Left lobe of liver (tissue), 2 donors: ENCODE measurements at places on chromosomes 3 and 15. TPM values are rescaled to one million over a fixed set of nuclear protein-coding genes. Genes with fewer than 3 reads are reported as not detected.

- peak; percentile 62 for DNase-seq
Measured at GRCh38 chr3:59660852-59661625, 611.2 kb upstream of the CFAP20DC start.

GRCh38 chr3:128481438-128481942, 11.5 kb downstream of the GATA2 start:
- no peak for DNase-seq

STRA6 gene
- total RNA-seq: not detected

DNA sequence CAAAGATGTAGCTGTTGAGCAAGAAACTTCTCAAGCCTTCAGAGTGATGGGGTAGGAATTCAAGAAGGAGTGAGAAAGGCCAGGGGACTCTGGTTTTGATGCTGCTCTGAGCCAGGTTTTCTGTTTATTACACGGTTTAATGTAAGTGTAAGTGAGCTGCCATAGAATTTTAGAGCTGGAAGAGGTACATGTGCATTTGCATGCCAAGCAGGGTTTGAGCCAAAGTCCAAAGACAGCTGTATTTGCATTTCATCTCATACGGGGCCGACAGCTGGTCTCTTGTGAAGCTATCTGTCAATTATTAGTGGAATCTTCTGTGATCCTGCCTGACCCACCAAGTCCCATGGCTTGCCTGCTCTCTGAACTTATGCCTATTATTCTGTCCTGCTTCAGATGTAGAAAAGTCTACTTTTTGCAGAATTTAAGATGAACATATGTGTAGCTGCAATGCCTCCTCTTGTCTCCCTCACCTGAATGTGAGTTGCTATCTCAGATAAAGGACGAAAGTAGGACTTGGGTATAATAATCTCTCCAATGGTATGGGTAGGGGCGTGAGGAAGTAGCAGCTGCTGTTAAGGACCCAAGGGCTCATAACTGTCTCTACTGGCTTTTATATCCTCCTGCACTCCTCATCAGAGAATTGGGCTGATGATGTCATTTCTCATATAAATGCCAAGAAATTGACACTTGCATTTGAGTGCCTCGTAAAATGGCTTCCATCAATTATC, 160.0 kb downstream of the SQOR start:
- DNase-seq: peak; percentile 56

DNA sequence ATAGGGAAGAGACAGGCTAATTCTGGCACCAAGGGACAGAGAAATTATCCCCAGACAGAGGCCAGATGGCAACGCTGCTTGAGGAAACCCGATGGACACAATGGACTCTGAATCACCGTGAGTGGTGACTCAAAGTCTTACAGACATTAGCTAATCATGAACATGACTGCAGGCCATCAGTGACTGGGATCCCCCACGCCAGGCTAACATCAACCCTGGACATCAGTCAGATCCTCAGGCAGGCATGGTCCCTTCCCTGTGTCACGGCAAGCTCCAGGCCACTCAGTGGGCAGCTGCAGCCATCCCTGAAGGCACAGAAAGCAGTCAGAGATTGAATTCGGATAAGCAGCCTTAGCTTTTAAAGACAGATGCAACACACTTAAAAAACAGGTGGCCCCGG, 23.8 kb upstream of the OXTR start:
- DNase-seq: no peak

ADAMTS7 gene
- 0.86 TPM for total RNA-seq
